ENCODE measurements at places on chromosomes 4 and X. TPM values are rescaled to one million over a fixed set of nuclear protein-coding genes. Genes with fewer than 3 reads are reported as not detected.
A peak's percentile ranks its signal among the peaks of the same experiment; 100 is the strongest.

DNA sequence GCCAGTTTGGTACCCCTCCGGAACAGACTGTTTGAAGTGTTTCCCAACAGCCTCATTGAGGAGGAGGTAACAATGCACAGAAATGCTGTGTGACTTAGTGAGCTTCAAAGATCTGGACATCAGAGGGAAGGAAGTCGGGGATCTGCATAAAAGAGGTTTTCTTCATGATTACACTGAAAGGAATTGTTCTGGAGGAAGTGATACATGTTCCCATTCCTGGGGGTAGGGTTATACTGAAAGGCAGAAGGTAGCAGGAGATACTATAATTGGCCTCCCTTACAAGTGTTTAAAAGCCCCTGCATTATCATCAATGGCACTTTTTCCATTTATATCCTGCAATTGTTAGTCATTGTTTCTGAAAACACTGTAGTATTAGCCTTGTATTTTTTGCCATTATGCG, 94.0 kb upstream of the DKK2 start:
- no peak for DNase-seq

- no peak for DNase-seq
These were observed 79.1 kb downstream of the OTC start for GRCh38 chrX:38431525-38431924.

DNA sequence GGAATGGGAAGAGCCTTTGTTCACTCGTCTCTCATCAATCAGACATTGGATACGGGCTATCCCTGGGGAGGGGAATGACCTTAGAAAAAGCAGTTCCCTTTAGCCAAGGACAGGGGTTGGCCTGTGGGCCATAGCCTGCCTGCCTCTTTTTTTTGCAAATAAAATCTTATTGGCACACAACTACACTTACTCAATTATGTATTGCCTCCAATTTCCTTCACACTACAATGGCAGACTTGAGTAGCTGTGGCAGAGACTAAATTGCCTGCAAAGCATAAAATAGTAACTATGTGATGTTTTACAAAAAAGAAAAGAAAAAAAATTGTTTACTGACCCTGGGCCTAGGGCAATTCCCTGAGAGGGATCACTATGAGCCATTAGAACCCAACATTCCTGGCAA, 23.4 kb downstream of the PPP1R2C start:
- DNase-seq = no peak

DNA sequence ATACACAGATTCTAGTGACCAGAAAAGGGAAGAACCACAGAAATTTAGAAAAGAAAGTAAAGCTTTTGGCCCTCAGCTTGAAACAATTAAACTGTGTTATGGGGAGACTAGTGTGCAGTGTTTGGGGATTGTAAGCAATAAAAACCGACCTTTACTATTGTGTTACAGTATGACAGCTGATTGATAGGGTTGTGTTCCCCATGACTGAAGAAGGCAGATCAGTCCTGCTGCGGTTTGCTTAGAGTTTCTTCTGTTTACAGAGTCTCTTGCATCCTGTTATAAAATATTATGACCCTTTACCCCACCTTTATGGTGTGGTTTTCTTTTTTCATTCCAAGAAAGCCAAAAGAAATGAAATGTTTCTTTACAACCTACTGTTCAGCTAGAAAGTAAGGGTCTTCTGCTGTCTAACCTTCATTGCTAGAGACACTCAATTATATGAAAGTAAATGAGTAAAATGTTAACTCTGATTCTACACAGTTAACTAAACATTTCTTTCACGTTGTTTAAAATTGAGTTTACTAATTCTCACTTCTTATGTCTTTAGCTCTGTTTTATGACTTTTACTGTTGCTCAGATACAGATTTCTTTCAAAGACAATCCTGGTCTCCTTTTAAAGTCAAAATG, 18.1 kb downstream of the CHIC1 start:
- DNase-seq = no peak

DNA sequence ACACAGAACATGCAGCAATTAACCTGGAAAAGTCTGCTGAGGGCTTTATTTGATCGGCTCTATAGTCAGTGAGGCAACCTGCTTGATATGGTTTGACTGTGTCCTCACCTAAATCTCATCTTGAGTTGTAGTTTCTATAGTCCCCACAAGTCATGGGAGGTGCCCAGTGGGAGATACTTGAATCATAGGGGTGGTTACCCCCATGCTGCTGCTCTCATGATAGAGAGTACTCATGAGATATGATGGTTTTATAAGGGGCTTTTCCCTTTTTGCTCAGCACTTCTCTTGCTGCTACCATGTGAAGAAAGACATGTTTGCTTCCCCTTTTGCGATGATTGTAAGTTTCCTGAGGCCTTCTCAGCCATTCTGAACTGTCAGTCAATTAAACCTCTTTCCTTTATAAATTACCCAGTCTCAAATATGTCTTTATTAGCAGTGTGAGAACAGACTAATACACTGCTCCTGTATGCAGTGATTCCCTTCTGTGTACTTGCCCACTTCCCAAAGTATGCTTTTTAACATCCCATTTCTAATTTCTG, 78.2 kb downstream of the NPFFR2 start:
- no peak for DNase-seq

DNA sequence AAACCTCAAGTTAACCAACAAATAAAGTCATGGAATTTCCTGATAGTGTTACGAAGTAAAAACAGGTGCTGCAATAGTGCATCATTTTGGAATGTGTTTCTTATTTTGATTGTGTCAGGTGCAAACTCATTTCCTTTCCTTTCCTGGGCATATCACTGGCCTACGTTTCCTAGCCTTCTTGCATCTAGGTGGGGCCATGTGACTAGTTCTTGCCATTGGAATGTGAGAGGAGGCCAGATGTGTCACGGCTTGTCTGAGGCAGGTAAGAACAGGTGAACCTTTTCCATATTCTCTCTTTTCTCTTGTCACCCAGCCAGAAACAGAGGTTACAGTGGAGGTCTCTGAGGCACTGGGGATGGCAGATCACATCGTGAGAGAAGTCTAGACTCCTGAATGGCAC, 868.0 kb downstream of the RPA4 start:
- no peak for DNase-seq

DNA sequence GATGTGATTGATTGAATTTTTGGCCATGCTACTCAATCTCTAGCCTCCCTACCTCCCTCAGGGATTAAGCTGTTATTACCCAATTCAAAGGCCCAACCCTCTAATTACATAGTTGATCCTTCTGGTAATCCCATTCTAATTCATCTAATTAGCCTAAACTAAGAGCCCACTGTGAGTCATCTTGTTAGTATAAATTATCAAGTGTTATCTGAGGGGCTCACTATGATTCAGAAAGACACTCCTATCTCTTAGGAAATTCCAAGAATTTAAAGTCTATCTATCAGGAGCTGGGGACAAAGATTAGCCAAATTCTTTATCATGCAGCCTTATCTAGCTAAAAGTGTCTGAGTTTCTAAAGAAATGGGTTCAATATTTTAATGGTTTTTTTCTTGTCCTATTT, 32.9 kb upstream of the VEGFC start:
- no peak for DNase-seq

DNA sequence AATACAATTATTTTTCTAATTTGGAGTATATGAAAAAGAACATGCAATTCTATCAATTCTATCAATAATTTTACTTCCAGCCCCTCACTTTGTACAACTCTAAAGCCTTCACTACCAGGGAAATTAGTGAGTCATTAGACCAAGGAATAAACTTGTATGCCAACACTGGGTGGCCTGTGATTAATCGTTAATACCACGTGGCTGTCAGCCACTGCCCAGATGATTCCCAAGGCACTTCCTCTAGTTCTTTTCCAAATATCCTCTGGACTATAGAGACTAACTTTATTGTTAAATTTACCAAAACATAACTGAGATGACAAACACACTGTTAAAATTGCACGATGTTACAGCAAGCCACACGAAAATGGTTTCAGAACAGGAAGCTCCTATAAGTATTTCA, 45.7 kb downstream of the MID1 start:
- DNase-seq = no peak

DNA sequence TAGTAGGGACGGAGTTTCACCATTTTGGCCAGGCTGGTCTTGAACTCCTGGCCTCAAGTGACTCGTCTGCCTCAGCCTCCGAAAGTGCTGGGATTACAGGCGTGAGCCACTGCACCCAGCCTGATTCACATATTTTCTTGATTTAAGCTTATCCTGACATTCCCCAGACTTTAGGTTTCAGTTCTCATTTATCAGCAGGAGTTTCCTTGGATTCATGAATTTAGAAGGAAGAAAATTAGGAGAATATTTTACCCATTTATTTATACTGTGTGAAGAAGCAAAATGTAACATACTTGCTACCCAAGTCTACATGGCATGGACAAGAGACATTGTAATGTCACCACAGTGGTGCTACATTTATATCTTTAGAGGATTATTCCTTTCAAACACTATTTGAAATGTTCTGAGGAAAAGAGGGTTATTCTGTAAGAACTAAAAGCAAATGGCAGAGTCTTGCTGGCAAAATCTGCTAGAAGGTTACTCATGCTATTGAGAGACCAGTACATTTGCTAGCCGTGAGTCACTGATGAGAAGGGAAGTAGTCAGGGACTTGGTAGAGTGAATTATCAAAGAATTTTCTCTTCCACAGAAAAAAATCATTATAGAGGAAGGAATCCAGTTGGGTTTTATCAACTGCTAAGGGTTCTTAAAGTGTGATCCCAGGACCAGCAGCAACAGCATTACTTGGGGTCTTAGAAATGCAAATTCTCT, 26.1 kb upstream of the CFAP299 start:
- no peak for DNase-seq

DNA sequence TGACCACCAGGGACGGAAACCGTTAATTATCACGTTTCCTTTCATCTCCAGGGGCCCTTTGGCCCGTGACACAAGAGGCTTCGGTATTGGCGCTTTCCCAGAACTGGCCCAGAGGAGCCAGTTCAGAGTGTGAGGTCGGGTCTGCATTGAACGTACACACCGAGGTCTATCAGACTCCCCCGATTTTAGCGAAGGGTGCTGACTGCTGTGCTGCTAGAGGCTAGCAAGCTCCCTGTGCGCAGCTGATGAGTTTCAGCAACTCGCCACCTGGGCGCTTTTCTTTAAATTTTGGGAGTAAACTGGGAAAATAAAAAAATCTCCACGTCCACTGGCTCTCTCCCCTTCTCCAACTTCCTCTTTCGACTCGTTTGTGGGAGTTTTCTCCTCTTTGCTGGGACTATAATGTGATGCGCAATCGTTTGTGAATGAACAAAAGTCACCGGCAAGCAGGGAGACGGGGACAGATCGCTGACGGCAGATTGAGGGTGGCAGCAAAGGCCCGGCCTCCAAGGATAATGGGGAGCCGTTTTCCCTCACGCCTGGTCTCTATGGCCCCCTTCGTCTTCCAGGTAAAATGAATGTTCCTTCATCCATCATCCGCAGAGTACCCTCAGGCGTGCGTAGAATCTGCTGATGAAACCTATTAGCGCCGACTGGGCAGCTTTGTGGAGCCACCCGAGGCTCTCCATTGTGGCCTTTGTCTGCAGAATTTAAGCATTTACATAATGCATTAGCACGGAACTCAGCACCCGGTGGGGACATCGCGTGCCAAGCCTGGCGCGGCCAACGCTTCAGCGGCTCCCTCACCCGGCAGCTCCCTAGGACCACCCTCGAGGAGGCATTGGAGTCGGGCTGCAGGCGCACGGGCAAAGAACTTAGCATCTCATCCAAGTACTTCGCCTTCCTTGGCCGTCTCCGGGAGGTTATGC, 1.6 kb upstream of the LRAT start:
- peak; percentile 89 for DNase-seq

DNA sequence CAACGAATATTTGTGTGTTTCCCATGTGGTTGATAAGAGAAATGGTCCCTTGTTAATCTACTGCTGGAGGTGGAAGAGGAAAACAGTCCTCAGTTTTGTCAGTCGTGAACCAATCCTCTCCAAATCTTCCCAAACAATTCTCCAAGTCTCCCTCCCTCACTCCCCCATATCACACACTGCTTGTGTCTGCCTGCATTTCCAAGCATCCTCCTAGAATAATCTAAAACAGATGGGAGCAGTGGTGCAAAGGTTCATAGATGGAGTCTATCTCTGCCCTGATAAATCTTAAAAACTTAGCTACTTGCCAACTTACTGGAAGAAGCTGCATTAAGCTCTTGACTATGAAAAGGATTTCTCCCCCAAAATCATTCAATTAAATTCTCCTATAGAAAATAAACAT, 43.7 kb upstream of the SH3KBP1 start:
- DNase-seq = no peak

- DNase-seq = no peak
These were observed 146.6 kb upstream of the CPEB2 start for GRCh38 chr4:14855719-14856061.

GRCh38 chrX:75522565-75523431, at the start of gene ZDHHC15:
TSS of gene ZDHHC15 (minus strand) at chrX:75523037. CDS start at chrX:75523024, 13 bp downstream.
- peak; percentile 65 for DNase-seq

DNA sequence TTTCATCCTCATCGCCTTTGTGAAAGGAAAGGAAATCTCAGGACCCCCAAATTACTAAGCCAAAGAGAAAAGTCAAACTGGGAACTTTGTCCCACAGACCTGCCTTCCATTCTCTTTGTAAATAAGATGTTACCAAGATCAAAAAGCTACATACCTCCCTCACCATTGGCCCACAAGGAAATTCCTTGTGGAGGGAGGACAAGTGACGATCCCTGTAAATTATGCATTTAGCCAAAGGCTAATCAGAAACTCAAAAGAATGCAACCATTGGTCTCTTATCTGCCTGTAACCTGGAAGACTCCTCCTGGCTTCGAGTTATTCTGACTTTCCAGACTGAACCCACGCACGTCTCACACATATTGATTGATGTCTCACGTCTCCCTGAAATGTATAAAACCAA, 70.3 kb downstream of the SHOX start:
- DNase-seq = no peak

DNA sequence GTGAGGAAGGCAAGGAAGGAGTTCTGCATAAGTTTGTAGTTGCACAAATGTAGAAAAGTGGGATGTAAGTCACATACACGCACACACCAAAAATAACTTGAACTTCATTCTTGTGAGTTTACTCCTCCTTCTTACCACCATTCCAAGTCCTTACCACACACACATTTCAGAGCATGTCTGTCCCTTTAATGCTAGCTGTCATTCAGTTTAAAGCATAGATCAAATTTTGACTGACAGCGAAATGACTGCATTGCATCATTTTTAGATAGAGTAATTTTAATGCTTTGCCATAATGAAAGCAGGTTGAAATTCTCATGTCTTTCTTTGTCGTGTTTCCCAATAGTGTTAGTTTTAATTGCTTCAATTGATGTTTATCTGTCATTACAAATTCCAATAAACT, 629.6 kb upstream of the HTR2C start:
- no peak for DNase-seq

- peak; percentile 49 for DNase-seq
These were observed 569 bp upstream of the FHL1 start for GRCh38 chrX:136146614-136147314.

DNA sequence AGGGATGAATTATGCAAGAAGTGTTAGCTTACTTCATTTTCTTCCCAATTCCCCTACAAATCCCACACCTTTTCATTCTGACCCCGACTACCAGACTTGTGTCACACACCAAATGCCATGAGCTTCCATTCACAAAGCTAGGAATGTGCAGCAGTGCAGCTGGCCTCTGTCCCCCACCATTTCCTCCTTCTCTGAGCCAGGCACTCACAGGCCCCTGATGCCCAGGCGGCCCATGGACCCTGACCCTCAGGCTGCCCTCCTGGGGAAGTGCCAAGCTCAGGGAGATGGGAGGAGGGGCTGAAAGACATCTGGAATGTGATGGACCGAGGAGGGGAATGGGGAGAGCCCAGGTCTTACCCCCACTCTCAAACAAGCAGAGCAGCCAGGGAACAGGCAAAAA, 67.0 kb upstream of the BCOR start:
- DNase-seq = peak; percentile 60

- DNase-seq = peak; percentile 7
These were observed 1165.8 kb upstream of the ADGRL3 start for GRCh38 chr4:60034361-60034760.

The GPC4 gene
- 23.6 TPM for total RNA-seq

The JADE3 gene
- 22.0 TPM for total RNA-seq

The LETM1 gene
- 34.8 TPM for total RNA-seq

The MAGT1 gene
- 70.0 TPM for total RNA-seq

All from neural progenitor cell (in vitro differentiated cells).